ENCODE measurements at places on chromosomes 5 and 9.

DNA sequence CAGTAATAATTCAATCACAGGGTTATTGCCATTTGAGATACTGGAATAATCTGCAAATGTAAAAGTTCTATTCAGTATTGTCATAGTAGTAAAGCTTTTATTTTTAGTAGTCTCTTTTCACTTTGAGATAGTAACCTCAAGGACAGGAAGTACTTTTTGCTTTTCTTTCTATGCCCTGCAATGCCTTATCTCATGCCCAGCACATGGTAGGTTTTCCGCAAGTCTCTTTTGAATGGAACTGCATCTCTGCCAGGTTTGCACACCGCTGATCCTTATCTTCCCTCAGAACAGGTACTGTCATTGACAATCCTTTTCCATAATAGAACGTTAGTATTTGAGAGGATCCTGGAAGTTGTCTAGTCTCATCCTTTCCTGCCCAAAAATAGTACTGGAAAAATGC, 91.8 kb upstream of the IFNK start:
- DNase-seq, result no peak

DNA sequence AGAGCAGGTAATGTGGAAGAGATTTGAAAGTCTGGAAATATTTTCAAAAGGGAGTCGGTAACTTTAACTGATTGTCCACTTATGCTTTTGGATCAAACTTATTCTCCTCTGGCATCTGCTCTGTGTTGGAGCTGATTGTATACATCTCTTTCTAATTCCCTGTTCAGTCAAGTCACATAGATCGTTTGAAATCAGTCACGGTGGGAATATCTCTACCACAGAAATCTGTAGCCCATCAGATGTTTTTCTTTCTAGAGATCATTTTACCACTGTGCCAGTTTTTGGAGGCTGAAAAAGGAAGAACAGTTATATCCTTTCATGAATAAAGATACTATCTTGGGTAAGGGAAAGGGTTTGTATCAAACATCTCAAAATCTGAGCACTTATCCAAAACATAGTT, 1853.3 kb downstream of the EFNA5 start:
- no peak for DNase-seq

DNA sequence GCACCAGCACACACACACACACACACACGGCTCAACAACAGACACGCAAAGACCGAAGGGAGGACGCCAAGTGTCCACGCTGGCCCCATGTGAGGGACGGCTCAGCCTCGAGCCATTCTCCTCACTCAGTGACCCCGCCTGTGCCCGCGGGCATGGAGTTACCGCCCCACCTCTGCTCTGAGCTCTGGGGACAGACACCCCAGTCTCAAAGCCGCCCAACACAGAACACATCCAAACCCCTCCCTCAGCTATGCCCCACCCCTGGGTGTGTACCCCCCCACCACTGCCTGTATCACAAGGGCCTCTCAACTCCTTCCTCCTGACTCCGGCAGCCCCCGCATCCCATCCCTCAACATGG, 81.2 kb downstream of the CAMSAP1 start:
- DNase-seq, result no peak

- DNase-seq, result no peak
These were observed 177.6 kb downstream of the RFX3 start for GRCh38 chr9:3348169-3348568.

DNA sequence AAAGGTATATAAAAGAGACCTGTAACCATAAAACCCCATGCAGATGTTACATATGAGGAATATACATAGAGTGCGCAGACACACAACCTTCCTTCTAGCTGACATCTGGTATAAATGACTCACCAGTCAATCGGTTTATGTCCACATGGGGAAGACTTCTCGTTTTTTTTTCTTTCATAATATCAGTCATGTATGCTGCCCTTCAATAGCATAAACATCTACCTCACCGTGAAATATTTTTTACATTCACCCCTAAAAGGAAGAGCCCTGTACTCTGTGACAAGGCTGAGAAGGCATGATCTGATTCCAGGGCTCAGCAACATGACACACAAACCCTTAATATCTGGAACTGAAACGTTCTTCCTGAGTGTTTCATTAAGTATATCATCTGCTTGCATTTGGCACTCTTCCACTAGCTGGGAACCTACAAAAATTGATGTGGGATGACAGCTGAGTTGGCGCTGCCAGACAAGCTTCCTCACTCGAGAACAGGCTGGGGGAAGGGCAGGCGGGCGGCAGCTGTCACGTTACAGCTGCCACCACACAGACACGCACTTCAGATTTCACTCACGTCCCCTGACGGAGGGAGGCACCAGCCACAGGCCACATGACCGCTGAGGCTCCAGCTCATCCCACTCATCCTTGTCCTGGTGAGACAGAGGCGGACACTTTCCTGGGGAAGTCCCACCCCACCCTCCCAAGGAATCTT, 74.2 kb downstream of the SHB start:
- peak; percentile 17 for DNase-seq

GRCh38 chr5:176788091-176788490, 22.3 kb upstream of the UNC5A start:
- DNase-seq, result no peak

DNA sequence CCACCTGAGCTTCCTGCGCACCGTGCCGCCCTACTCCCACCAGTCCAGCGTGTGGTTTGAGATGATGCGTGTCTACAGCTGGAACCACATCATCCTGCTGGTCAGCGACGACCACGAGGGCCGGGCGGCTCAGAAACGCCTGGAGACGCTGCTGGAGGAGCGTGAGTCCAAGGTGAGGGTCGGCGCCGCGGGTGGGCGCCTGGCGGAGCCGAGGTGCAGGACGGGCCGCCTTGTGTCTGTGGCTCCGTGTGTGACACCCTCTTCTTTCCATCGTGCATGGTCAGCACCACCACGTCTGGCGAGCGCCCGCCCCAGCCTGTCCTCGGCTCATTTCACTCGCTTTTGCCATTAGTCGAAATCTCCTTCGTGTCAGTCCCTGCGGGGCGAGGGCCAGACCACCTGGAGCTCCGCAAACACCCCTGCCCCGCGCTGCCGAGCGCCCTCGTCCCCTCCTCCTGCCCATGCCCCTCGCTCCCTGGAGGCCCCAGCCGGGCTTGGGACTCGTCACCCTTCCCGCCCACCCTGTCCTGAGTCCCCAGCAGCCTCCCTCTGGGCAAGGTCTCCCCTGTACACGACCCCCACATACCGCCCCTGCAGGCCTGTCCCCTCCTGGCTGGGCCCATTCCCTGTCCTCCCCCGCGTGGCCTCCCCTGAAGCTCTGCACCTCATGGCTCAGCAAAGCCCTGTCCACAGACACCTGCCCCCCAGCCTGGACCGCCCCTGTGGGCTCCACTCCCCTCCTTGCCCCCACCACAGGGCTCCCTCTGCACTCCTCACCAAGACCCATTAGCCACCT, 7.0 kb downstream of the GRIN1 start:
- DNase-seq, result no peak

DNA sequence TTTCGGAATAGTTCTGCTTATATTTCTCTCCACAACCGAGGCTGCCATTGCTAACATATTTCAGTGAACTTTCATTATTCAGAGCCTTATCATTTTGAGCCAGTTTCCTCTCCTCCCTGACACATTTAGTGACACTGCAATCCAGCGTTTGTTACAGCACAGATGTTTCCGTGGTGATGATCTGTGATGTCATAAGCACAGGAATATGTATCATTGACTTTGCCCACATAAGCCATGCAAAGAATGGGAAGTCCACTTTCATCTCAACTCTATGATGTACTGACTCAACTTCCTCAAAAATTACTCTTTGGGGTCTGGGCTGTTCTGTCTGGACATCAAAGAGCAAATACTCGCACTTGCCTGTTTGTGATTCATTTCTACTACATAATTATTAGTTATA, 291.8 kb downstream of the EBF1 start:
- no peak for DNase-seq

GRCh38 chr5:177434437-177434836, 8.0 kb downstream of the GRK6 start:
- no peak for DNase-seq

DNA sequence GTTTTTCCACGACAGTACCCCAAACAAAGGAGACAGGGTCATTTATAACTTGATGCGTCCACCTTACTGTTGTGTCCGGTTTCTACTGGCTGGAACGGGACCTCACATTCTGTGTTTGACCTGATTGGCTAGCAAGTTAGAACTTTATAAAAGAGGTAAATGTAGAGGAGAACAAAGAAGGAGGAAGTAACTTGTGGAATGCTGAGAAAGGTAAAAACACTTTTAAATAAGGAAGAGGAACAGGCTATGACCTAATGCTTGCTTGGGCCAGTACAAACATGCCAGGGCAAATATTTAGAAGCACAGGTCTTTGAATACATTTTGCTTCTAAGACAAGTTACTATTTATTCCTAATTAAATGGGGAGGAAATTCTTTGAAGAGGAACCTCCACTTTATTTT, 251.6 kb downstream of the KIAA0825 start:
- no peak for DNase-seq

DNA sequence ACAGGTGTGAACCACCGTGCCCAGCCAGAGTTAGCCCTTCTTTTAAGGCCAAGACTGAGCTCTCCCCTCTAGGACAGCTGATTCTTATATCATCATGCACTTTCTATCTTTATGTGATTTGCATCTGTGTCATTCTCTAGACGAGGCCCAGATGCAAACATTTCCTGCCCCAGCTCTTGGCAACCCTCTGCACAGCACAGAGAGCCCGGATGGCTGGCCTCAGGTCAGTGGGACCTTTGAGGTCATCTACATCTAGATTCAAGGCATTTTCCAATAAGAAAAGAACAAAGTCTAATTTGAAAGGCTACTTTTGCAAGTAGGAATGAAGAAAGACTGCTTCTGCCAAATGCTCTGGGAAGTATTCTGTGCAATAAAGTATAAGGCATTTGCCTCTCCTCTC, 109.0 kb upstream of the DAB2 start:
- DNase-seq, result no peak

DNA sequence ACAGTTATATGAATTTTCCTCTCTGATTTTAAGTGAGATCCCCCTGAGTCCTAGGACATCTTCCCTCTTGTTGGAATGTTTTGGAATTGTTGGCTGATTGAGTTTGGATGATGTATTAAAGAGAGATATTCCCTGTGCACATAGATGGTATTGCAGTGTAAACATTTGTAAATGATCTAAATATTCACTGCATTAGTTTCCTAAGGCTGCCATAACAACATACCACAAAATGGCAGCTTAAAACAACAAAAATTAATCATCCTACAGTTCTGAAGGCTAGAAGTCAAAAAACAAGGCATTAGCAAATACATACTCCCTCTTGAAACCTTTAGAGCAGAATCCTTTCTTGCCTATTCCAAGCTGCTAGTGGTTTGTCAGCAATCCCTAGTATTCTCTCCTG, 38.0 kb upstream of the MROH2B start:
- no peak for DNase-seq

GRCh38 chr5:134226441-134227192, 744 bp upstream of the PPP2CA start:
- DNase-seq, result no peak

GRCh38 chr9:101671567-101671966, 66.9 kb downstream of the GRIN3A start:
- no peak for DNase-seq

DNA sequence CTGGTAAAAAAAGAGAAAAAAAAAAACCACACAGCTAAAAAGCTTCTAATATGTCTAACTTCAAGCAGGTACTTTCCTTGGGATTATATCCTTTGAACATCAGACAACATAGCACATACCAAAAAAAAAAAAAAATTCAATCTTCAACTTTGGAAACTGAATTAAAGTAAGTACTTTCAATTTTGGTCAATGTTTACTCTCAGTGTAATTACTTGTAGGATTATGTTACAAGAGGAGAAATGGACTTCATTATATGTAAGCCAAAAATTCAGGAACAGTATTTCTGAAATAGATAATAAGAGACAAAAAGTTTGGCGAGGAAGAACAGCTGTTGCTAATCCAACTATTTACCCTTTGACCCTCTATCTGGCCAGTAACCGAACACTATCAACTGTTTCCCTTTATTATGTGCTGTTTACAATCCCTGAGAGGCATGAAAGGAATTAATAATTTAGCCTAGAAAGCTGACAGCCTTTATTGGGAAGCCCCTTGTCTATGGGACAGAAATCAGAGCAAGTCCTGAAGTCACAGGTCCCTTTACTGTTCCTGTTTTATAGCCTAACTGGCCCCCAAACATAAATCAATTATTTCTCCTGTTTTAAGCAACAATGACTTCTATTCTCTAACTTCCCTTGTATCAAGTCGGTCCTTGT, 46.6 kb downstream of the NR6A1 start:
- no peak for DNase-seq

DNA sequence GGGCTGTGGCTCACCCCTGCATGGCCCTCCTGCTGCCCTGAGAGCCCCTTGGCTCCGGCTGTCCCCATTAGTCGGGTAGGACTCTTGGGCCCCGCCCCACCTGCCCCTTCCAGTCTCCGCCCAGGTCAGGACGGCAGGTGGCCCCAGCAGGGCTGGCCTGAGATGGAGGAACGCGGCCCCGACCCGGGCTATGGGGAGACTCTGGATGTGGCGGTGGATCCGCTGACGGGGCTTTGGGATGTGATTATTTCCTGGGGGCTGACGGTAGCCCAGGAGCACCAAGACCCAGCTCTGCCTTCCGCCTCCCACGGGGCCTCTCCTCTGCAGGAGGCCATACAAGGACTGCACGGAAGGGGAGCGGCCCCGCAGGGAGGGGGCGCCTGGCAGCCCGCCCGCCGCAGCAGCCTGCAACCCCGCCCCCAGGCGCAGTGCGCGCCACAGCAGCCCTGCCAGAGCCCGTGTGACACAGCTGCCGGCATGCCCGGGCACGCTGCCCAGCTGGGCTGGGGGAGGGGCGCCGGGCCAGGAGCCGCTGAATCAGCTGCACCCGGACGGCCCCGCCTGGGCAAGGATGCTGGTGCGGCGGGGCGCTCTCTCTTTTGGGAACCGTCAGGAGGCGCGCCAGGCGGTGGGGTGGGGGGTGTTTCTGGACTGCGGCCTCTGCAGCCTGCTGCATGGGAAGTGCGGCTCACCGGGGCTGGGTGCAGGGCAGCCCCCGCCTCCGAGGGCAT, 9.2 kb downstream of the TMEM250 start:
- peak; percentile 86 for DNase-seq

GRCh38 chr9:129140397-129141065, 29.3 kb downstream of the PTPA start:
- DNase-seq, result no peak

DNA sequence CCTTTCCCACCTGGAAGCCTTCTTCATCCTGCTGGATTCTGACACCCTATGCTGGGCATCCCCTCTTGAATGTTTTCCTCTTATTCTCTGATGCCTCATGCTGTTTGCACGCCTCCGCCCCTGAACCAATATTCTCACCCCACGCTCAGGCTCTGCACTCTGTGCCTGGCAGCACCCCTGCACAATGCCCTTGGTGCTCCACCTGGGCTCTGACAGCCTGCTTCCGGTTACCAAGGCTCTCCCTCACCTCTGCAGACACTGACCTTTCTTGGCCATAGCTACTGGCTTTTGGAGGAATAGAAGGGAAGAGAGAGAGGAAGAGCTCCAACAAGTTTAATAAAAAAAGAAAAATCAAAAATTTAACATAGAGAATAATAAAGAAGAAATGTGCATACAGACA, 108.7 kb upstream of the SHB start:
- no peak for DNase-seq

DNA sequence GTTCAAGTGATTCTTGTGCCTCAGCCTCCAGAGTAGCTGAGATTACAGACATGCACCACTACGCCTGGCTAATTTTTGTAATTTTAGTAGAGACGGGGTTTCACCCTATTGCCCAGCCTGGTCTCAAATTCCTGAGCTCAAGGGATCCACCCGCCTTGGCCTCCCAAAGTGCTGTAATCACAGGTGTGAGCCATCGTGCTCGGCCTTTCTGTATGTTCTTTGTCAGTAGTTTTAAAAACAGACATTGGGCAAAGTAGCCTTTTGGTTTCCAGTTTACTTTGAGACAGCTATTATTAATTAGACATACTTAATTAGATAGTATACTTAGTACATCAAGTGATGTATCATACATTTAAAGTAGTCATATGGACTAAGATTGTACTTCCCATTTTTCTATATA, 45.2 kb downstream of the RBM27 start:
- no peak for DNase-seq

Measured in stimulated activated CD8-positive, alpha-beta memory T cell treated with anti-CD3 and anti-CD28 coated beads, Interleukin-2, amount 100 ng/mL, for 48 hours (primary cell).